ENCODE measurements at places on chromosomes 1 and 21.
A peak's percentile ranks its signal among the peaks of the same experiment; 100 is the strongest.

- DNase-seq, result no peak
These were observed 8.6 kb downstream of the S100A6 start for GRCh38 chr1:153527023-153527682.

GRCh38 chr1:205124726-205125125, 2.9 kb upstream of the RBBP5 start:
- no peak for DNase-seq

DNA sequence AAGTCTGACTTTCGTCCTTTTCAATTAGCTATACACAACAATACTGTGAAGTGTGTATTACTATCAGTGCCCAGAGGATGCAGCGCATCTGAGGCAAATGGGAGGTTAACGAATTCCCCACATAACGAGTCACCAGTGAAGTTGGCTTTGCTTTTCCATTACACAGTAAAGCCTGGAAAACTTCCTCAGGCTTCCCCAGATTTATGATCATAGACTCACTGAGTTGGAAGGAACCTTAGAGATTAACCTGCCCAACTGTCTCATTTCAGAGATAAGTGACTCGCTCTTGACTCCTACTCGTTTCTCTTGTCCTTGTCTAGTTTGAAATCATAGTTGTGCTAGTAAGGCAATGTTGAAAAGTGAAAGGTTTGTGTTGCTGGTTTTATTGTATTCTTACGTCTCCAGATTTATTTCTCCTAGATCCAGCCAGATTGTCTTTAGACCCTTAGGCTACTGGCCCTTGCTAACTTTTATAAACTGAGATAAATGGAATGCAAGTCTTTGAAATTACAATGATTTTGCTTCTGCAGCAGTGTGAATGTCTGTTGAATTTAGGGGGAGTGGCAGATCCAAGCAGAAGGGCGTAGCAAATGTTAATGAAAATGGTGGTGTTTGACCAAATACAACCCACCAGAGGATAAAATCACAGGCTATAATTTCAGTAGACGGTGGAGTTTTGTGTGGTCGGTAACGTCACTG, 17.3 kb downstream of the S1PR1 start:
- no peak for DNase-seq

DNA sequence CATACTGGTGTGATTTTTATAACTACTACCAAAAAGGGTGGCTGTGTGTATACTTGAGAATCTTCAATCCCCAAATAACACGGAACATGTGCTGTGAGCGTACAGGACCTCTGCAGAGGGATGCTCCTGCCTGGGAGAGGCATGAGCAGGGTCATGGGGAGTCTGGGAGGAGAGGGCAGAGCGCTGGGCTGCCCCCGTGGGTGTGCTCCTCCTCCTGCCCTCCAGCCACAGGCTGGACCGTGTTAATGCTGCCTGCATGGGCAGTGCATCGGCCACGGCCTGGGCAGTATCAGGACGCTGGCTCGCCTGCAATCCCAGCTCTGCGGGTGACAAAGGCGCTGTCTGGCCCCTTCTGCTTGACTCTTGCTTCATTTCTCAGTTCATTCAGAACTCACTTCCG, 6.2 kb downstream of the CEP104 start:
- no peak for DNase-seq

GRCh38 chr1:59767119-59767518, 47.6 kb upstream of the HOOK1 start:
- no peak for DNase-seq

- DNase-seq, result no peak
These were observed 261.1 kb downstream of the CAMTA1 start for GRCh38 chr1:7046314-7046713.

DNA sequence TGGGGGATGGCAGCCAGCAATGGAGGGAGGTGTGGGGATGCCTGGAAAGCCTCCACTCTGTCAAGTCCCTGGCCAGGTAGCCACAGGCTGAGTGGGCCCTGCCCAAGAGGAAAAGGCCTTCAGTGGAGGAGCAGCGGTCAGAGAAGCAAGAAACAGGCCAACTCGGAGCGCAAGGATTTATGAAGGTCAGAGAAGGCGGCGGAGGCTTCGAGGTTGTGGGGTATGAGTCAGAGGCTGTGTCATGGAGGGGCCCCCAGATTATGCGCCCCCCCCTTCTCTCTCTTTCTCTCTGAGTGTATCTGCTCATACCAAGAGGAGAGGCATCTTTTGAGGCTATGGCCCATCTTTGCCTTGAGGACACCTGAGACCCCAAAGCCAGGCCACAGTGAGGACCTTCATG, 99.5 kb downstream of the CASZ1 start:
- DNase-seq, result no peak

GRCh38 chr1:7292036-7292681, 478.9 kb upstream of the VAMP3 start:
- no peak for DNase-seq

- DNase-seq, result no peak
These were observed 27.9 kb downstream of the MORC3 start for GRCh38 chr21:36347962-36348328.

GRCh38 chr1:56397409-56397808, 182.0 kb downstream of the PLPP3 start:
- no peak for DNase-seq

DNA sequence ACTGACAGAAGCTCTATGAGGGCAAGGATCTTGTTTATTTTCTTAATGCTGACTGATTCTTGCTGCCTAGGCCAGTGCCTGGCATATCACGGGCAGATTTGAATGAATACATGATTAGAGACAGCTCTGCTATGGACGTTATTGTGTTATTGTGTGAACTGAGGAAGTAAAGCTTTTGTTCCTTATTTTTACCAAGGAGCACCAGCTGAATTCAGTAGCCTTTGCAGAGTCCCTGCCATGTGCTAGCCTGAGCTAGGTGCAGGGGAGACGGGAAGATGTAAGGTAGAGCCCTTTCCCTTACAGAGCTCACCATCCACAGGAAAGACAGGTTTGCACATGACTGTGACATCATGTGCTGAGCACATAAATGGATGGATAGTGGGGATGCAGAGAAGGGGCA, 36.0 kb upstream of the SCMH1 start:
- DNase-seq, result no peak

DNA sequence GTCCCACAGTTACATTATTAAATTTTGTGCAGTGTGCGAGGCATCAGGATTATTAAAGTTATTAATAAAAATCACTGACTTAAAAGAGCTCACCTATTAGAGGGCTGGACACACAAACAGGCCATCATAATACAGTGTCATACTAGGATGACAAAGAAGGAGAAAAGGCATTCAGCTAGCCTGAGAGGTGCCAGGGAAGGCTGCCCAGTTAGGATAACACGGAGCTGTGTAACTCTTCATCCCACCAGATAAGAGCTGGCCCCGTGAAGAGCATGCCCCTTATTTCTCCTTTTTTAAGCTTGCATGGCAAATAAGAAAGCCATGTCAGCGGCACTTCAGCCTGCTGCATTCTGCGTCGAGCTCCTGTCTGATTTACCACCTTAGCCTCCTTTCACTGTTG, 109.5 kb downstream of the KCNK1 start:
- no peak for DNase-seq

DNA sequence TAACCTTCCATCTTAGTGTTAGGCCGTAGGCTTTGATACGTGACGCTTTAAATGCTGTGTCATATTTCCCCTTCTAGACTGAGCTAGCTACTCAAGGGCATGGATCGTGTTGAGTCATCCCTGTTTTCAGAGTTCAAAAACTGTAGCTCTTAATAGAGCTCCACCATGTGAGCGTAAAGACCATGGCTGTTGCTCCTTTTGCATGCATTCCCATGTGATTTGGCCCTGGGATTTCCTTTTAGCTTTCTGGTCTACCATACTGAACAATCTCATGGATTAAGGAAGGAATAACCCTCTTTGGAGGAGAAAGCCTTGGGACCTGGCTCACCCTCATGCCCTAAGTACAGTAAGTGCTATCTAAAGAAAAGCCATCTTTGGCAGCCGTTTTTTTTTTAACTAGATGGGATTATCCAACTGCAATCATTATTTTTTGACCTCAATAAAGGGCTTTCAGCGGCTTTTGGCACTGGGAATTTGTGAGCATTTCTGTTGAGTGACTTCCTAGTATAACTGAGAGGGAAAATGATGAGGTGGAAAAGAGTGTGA, 76.6 kb downstream of the PLPP3 start:
- DNase-seq, result no peak

DNA sequence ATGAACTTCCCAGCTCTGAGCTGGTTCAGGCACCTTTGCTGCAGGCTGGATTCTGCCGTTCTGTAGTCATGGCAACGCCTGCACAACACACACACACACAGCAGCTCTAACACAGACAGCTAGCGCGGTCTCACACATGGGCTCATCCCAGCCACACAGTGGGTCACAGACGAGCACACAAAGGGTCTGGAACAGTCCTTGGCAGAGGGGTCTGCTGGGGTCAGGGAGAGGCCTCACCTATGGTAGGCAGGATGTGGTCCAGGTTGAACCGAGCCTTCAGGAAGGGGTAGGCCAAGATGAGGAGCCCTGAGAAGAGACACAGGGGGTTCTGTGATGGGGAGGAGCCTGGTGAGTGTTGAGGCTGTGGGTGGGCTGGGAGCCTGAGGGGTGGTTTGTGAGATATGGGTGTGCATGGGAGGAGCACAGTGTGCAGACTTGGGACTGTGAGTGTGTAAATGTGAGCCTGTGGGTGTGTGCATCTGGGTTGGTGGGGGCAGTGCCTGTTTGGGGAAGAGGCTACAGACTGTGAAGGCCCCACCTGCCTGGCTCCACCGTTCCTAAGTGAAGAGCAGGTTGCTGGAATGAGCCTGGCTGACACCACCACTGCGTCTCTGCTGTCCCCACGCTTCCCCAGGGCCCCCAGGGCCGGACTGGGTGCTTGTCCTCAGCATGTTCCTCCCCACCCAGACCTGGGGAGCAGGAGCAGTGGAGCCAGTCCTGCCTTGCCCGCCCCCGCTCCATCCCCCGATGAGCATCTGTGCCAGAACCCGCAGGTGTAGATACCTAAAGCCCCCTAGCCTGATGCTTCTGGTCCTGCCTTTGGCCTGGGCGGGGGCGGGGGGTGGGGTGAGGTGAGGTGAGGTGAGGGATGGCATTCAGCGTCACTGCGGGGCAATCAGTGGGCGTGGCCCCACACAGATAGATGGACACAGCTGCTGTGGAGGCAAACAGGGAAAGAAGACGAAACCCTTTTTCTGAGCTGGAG, 1.5 kb downstream of the KNCN start:
- peak; percentile 62 for DNase-seq

GRCh38 chr1:19869929-19870328, 12.3 kb upstream of the OTUD3 start:
- no peak for DNase-seq

DNA sequence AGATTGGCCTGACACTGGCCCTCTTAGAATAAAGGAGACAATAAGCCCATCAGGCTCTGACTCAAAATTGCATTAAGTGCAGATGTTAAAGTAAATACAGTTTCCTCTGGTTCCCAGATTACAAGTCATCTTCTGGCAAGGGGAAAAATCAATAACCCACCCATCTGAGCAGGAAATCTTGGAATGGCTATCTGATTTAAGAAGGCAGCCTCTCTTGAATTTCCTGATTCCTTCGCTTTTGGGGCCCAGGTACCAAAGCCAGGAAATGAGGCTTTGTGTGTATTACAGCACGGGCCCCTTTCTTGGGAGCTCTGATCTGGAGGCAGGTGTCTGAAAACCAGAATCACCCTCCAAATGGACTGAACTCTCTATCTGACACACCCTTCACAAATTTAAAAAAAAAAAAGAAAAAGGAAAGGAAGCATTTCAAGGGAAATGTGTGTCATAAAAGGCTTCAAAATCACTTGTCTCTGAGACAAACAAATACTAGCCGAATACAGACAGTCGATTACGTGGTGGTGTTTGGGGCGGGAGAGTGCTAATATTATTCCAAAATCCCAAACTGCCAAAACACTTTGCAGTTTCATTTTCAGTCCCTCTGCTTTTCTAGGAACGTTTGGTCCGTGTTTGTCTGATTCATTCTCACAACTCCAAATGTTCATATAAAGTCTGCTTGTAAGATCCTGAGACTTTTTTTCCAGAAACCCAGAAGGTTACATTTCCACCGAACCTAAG, 240.9 kb upstream of the CAMK1G start:
- no peak for DNase-seq

- DNase-seq, result no peak
These were observed 29.6 kb upstream of the C1orf105 start for GRCh38 chr1:172390683-172391551.

GRCh38 chr1:85579622-85580021, 939 bp upstream of the CCN1 start:
- DNase-seq, result no peak

DNA sequence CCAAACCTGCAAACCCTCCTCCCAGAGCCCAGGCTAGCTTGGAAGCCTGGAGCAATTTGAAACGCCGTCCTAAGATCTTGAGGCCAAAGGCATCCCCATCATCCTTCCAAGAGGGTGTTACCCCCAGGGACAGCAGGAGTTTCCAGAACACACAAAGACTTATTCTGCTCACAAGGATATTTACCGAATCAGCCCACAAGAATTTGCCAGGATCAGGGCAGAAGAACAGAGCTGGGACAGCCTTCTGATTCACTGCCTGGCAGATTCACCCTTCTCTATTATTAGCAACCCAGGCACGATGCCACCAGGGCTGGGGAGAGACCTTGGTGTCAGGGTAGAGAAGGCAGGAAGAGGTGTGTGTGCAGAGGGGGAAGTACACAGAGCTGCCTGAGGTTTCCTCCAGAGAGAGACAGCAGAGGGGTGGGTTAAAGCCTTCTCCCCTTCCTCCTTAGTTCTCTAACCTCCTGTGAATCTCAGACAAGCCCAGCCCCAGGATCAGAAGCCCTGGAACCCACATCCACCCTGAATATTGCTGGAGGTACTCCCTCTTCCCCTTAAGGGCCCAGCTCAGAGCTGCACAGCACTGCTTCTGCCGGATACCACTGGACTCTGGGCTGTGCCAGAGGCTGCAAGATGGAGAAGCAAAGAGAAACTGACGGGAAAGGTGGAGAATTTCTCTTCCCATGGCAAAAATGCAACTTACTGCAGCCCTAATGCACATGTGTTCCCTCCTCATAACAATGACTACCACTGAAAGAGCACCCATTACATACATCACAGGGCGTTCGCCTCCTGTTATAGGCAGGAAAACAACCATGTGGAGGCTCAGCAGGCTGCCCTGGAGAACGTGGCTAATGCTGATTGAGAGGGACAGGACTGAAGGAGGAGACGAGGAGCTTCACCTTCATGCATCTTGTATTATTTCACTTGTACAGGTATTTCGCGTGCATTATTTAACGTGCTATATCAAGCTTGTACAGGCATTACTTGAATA, 61.8 kb downstream of the ITPKB start:
- DNase-seq, result no peak

- DNase-seq, result no peak
These were observed 2.5 kb downstream of the RIIAD1 start for GRCh38 chr1:151723726-151724370.

GRCh38 chr1:205440476-205441317, 15.1 kb downstream of the BLACAT1 start:
- DNase-seq, result no peak

- no peak for DNase-seq
These were observed 295.8 kb downstream of the MATN1 start for GRCh38 chr1:30427545-30427944.

GRCh38 chr1:17004466-17005364, 7.0 kb downstream of the ATP13A2 start:
- no peak for DNase-seq

GRCh38 chr1:168379104-168379860, 98.6 kb downstream of the TBX19 start:
- DNase-seq, result no peak

- DNase-seq, result peak; percentile 81
These were observed at the start of gene CAPN2 for GRCh38 chr1:223712194-223712849. CAPN2 (plus strand) TSS chr1:223712539; CDS start chr1:223712641, 102 bp downstream.

- no peak for DNase-seq
These were observed 141.8 kb downstream of the ZZZ3 start for GRCh38 chr1:77540501-77541161.
